D341Med (cell line): ENCODE measurements at places on chromosomes 7 and 10.

DNA sequence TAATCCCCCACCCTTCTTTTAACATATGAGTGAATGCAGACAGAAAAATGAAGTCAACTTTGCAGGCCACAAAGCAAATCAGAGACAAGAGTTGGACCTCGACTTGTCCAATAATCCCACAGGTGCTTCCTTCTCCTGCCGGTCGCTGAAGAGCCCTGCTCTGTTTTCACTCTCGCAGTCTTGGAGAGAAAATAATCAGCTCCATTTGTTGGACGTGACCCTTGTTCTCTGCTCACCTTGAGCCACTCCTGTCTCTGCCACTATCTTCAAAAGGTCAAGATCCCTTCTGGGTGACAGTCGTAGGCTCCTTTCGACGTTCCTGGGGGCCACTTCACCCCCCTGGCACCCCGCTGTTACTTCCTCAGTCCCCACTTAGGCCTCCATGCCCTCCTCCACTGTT is 2.8 kb upstream of the KLF6 start:
- DNase-seq: no peak

DNA sequence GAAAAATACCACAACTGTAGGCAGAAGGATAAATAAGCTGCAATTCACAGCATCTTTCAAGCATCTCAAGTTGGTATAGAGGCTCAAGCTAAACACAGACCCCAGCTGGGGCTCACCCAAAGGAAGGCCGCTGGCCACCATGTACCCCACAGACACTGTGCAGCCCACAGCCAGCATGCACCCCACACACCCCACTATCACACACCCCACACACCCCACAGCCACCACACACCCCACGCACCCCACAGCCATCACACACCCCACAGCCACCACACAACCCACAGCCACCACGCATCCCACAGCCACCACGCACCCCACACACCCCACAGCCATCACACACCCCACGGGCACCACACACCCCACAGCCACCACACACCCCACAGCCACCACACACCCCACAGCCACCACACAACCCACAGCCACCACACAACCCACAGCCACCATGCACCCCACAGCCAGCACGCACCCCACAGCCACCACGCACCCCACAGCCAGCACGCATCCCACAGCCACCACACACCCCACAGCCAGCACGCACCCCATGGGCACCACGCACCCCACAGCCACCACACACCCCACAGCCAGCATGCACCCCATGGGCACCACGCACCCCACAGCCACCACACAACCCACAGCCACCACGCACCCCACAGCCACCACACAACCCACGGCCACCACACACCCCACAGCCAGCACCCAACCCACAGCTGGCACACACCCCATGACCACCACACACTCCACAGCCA is 214.7 kb downstream of the DNAJB6 start:
- DNase-seq: no peak

DNA sequence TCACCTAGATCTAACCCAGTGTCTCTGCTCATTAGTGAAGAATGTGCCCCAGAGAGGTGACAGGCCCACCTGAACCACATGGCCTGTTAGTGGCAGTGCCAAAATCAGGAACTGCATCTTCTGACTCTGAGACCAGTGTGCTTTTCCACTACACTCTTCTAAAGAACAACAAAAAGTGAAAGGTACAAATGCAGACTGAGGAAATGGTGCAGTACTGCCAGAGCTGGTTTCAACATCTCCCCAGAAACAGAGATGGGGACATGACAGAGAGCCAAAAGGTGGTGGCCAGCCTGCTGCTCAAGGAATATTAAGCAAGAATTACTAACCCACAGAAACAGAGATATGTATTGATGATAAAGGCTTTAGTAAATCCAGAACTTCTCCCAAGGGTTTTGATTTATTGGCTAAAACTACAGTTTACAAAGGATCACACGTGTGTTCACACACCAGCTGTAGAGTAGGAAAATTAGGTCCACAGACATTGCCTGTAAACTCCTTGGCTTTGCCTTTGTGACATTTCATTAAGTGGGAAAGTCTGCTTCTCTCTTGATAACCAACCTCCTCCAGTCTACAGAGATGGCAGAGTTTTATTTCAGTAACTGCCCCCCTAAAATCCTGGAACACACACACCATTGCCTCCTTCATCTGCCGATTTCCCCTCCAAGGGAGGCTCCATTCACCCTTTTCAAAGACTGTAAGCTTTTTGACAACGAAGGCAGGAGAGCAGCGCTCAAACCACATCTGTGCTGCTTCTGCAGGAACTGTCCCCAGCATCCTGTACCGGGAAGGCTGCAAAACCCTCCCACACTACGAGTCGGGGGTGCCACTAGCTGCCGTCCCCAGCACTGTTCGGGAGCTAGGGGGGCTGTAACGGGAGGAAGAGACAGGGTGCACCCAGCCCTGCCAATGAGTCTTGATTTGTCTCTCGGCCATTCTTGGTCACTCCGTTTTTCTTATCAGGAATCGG is 29.8 kb downstream of the GSDME start:
- DNase-seq: no peak

DNA sequence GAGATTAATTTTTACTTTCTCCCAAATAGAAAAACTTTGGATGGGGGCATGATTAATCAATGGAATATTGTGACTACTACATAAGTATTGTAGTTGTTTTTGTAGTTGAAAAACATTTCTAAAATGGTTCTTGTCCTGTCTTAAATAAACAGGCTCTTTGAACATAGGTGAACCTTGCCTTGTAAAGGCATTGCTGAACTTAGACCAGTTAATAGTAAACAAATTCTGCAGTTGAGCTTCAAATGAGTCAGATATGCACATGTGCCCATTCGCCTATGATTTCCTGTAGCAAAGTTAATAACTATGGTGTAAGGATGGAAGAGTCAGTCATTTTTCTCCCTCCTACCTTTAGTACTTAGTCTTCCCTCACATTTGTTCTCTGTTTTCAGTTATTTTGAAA is 22.6 kb downstream of the CUTC start:
- no peak for DNase-seq

GRCh38 chr10:75035975-75036708 is 75.3 kb upstream of the SAMD8 start:
- DNase-seq: no peak

GRCh38 chr7:121026159-121026558 is 37.6 kb downstream of the CPED1 start:
- DNase-seq: no peak

DNA sequence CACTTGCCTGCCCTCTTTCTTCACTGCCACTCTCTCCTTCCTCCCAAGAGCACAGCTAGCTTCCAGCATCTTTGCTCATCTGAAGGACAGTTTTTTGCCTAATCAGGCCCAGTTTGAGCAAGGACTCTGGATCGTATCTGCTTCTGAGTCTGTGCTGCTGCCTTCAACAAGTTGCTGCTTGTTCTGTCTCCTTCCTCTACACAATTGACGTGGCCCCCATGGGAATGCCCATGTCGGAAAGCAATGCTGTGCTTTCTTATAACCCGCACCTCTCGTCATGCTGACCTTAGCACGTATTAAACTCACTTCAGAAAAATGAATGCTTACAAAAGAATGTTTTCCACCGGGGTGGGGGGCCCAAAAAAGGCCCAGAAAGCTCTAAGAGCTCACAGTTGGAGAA is 324.7 kb upstream of the C7orf33 start:
- DNase-seq: no peak

DNA sequence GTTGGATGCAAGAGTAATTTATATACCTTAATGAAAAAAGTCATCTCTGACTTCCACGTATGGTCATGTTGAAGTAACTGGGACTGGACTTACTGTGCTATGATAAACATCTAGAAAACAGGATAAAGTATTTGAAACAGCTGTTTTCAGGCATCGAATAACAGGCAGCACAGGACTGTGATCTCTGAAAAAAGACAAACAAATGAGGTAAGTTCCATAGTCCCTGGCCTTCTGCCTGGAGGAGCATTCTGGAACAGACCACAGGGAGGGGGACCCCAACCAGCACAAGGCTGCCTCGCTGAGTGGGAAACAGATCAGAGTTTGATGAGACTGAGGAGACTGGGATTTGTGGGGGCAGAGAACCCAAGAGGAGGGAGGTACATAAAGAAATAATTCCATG is 89.1 kb upstream of the HABP2 start:
- no peak for DNase-seq

DNA sequence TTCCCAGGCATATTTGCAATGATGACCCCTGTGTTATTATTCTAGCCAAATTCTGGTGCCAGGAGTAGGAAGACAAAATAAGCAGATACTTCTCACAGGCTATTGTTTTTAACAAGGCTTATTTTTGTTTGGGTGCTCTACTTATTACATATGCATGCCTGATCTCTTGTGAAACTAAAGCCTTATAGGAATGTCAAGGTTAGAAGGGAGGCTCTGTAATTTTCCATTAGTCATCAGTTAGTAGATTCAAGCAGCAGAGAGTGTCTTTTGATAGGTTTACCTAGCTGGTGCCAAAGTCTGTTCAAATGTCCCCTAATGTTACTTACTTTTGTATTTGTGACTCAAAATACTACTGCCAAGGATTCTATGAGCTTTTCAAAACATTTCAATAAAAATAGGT is 11.7 kb upstream of the TMEM106B start:
- no peak for DNase-seq

DNA sequence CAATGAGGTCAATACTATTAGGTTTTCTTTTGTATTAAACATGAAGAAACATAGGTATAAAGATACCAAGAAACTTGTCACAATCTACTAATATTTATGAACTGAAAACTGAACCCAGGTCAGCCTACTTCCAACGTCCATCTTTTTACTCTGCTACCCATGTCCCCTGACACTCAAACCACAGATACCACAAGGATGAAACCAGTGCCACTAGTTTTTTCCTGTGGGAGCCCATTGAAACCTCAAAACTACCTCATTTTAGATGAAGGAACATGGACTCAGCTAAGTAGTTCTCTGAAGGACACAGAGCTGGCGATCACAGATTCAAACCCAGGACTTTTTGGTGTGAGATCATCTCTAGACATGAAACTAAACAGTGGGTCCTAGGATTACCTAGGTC is 6.8 kb downstream of the TET1 start:
- DNase-seq: no peak

- DNase-seq: no peak
These were observed 3.6 kb upstream of the EXOC6 start for GRCh38 chr10:92844746-92845145.

GRCh38 chr10:13383399-13383761 is 35.3 kb upstream of the SEPHS1 start:
- no peak for DNase-seq

DNA sequence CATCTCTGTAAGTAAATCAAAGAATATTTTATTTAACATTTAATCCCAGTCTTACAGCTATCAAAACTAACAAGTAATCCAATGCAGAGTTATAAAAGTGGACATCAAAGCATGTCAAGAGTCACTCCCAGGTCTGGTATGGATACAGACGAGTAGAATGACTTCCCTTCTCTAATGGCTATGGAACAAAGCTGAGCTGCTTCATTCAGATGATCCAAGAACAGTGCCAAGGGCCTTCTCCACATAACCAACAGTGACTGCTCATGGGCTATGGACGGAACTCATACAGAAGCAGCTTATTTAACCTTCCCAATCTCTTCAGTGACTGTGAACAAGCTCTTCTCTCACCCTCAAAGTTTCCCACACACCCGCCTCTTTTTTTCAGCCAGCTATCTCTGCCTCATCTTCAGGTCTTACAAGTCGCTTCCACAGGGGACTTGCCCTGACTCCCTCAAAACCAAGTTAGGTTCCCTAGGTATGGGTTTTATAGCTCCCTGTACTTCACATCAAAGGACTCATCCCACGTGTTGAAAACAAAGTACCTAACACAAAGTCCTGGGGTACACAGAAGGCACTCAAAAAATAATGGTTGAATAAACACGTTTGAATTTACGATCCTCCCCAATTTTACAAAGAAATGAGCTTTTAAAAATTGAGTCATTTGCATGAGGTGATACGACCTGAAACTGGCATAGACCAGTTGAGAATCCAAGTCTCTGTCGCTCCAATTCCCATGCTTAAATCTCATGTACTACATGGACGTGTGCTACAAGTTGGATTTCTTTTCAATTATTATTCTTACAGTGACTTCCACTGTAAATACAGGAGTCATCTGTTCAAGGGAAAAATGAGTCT is 3.1 kb downstream of the USP6NL start:
- DNase-seq: no peak

DNA sequence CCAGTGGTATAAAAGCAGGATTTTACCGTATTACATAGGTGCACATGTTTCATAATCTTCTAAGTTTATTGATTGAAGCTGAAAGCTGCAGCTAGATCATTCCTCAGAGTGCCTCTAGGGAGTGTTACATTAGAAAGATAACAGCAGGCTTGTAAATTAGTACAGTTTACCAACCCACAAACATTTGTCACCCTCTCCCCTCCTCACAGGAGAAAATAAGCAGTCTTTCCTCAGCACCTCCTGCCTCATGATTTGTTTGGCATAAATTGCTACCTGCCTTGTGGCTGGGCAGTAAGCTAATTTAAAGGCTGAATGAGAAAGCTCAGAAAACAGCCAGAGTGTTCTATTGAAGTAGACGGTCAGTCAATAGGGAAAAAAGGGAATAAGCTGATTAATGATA is 74.2 kb downstream of the NXPH1 start:
- DNase-seq: no peak

- no peak for DNase-seq
These were observed 193.7 kb downstream of the CDK14 start for GRCh38 chr7:90789736-90790306.

GRCh38 chr7:9328296-9328695 is 894.9 kb downstream of the NXPH1 start:
- no peak for DNase-seq

DNA sequence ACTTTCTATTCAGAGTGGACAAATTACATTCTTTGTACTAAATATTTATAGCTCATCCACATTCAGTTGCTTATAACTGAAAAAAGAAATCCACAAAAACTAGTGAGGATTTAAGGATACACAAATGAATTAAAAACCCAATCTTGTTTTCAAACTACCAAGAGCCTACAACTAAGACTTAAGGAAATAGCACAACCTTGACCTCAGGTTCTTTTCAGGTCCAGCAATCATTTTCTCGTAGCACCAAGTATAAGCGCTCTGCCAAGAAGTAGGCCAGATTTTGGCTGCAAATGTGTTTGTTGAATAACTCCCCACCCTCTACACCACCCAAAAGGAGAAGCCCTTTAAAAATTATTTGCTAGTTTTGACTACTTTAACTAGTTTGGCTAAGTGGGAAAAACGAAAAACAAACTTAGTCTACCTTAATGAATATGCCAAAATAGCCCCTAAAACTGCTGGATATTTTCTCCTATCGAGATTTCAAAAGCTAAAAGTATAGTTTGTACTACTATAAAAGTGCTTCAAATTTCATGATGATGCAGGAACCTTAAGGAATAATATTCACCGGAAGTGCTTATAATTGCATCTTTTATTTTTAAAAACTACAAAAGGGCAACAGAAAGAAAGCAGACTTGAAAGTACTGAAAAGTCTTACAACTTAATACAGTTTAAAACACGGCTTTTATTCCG is 2.7 kb upstream of the KMT2E start:
- no peak for DNase-seq

DNA sequence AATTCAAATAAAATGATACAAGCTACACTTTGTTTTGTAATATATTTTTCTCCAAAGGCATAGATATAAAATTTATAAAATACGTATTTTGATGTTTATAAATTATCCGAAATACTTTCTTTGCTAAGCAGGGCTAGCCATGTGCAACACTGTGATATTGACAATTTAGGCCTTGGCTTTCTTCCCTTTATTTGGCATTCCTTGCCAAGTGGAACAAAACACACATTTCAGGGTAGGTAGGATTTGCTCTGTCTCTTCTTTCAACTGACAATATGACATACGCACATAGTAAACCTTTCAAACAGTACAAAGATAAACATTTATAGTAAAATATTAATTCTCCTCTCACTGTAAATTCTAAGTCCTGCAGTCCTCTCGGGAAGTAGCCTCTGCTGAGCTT is 103.3 kb upstream of the POT1 start:
- DNase-seq: no peak

GRCh38 chr10:117001144-117001543 is 3.8 kb downstream of the SHTN1 start:
- no peak for DNase-seq
